Gastrocnemius medialis (tissue), 4 donors: ENCODE measurements at places on chromosomes 13 and 19.

GRCh38 chr19:45981350-45981749, 7.7 kb upstream of the NOVA2 start:
- no peak for DNase-seq

GRCh38 chr13:73913751-73914518, 220.3 kb downstream of the KLF12 start:
- DNase-seq, result no peak

DNA sequence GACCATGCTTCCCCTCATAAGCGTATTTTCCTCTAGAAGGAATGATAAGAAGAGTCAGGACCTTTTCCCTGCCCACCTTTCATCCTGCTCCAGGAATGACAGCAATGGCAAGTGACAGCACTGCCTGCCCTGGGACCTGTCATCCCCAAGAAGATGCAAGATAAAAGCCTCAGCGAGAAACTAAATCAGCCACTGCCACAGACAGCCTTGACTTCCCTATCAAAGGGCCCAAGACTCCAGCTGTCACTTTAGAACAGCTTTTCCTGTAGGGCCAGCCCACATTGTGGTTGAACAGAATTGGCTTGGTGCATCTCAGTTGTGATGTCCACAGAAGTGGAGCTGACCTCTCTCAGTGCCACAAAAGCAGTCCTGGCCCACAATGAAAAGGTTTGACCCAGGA, 1.1 kb downstream of the RAB8A start:
- DNase-seq, result no peak

- no peak for DNase-seq
Observed at GRCh38 chr13:43985422-43986072, 105.8 kb downstream of the LACC1 start.

DNA sequence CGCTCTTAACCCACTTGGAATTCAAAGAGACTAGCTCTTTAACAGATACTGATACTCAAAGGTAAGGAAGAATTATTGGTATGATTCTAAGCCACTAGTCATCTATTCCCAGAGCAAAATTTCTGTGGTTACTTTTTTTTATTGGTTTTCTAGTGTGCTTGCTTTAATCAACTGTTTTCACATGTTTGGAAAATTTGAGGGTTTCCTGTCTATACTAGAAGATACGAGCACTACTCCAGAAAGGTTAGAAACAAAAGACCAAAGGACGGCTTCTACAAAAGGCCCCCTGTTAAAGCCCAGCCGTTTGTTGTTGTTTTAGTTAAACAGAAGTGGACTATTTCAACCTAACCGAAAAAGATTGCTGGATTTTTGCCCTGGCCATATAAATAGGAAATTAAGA, 18.5 kb upstream of the LPAR6 start:
- DNase-seq, result no peak

GRCh38 chr13:60139272-60139671, 24.5 kb downstream of the DIAPH3 start:
- DNase-seq, result no peak

DNA sequence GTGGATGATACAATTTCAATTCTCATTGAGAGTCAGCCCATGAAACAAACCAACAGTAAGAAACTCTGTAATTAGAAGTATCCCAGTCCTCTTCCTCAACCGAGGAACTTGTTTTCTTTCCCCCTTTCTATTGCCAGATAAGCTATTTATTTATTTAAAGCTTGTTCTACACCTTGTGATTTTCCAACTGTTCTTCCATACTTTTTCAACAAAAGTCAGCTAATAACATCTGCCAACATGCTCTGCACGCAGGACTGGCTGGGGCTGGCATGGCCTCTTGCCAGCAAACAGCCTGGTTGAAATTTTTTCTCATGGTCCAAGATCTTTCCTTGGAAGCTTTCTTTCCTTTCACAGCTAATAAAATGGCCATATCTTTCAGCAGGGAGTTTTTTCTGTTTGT, 2.9 kb upstream of the IRS2 start:
- no peak for DNase-seq

- DNase-seq, result no peak
Observed at GRCh38 chr19:16051254-16052025, 24.9 kb upstream of the TPM4 start.

- no peak for DNase-seq
Observed at GRCh38 chr13:95659500-95659899, 15.0 kb upstream of the DZIP1 start.

GRCh38 chr19:13029893-13030292, 34.6 kb downstream of the NFIX start:
- DNase-seq, result no peak

DNA sequence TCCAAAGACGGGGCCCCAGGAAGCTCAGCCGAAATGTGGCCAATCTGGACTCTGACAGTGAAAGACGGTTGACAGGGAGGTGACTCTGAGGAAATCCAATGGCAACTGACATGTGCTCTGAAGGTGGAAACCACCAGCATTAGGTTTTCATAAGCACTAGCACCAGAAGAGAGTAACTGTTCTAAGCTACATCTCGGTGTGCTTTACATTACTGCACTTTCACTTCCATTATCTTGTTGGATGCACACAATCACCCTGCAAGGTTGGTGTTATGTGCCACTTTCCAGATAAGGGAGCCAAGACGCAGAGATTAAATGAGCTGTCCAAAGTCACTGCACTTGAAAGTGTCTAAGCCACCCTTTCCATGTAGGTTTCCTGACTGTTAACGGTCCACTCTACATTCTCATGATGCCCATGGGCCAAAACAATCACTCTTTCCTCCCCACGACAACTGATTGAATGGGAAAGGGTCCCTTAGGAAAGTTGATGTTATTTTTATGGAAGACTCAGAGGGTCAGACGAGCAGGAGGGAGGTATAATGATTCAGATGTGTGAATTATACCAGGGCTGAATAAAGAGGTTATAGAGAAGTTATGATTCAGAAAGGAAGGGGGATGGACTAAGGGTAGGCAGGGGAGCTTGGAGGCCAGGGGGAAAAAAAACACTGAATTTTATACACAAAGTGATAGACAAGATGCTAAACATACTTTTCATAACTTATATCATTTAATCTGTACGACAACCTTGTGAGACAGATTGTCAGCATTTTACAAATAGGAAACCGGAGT, 52.8 kb downstream of the RUBCNL start:
- no peak for DNase-seq

GRCh38 chr13:40609972-40610726, 56.3 kb downstream of the FOXO1 start:
- DNase-seq, result peak; percentile 81

DNA sequence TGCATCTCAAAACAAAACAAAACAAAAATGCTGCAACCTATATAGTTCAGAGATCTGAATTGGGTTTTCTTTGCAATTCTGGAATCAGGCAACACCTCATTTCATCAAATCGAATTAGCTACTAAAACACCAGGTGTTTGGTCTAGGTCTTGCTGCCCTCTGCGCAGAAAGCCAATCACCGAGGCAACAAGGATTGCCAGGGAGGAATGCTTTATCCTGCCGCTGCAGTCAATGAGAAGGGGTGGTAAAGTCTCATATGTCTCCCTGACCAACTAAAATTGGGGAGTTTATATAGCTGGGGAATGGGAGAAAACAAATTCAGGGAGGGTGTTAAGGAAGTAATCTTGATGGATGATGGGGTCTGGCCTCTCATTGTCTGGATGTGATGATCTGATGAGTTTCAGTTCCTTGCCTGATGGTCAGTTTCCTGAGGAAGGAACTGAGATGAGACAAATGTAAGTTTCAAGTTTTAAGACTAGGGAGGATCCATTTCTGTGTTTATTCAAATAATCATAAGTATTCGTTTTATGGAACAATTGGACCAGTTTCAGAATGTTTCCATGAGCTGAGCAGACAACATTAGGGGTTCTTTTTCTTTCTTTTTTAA, 5.0 kb upstream of the YJU2 start:
- DNase-seq, result no peak

- no peak for DNase-seq
Observed at GRCh38 chr19:16449330-16449961, 22.3 kb downstream of the EPS15L1 start.

GRCh38 chr19:50003810-50004419, 21.3 kb downstream of the VRK3 start:
- DNase-seq, result peak; percentile 85

DNA sequence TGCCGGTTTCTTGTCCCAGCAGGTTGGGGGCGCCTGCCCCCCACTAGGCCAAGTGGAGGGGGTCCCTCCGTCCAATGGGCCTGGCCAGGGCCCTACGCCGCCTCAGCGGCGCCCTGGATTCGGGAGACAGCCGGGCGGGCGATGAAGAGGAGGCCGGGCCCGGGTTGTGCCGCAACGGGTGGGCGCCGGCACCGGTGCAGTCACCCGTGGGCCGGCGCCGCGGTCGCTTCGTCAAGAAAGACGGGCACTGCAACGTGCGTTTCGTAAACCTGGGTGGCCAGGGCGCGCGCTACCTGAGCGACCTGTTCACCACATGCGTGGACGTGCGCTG, 6.2 kb downstream of the KCNJ14 start:
- DNase-seq, result no peak
